ENCODE measurements at places on chromosomes 13 and 19.
A peak's percentile ranks its signal among the peaks of the same experiment; 100 is the strongest.

GRCh38 chr19:53868091-53868891 lies 608 bp downstream of the MYADM start:
- peak; percentile 47 for DNase-seq

DNA sequence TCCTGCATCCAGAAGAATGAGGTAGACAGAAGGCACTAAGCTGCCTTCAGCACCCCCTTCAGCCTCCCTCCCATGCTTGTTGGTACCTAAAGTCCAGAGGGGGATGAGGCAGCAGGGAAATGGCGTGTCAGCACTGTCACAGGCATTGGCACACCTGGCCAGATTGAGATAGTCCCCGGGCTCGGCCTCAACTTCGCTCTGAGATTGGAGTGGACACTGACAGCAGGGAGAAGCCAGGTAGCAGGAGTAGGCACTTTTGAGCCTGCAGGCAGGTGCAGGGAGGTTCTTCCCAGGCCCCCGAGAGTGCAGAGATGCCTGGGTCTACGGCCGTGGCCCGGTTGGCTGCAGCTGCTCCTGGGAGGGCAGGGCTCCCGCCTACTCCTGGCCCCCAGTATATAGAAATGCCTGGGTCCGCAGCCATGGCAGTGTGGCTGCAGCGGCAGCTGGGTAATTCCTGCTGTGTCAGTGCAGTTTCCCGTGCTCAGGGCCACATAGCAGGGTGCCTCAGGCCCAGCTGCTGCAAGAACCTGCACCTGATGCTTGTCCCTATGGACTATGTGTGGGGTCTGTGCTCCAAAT lies 160.3 kb downstream of the SLITRK6 start:
- no peak for DNase-seq

DNA sequence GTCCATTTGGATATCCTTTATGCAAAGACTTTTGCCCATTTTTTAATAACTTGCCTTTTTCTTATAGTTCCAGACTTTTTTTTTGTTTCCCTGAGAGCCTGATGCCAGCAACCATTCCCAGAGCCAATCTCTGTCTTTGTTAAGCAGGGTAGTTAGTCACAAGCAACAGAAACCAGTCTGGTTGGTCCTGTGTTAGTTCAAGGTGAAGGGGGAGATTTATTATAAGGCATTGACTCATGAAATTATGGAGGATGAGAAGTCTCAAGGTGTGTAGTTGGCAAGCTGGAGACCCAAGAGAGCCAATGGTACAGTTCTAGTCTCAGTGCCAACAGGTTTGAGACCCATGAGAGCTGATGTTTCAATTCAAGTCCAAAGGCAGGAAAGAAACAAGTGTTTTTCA lies 33.0 kb downstream of the GPR12 start:
- no peak for DNase-seq

DNA sequence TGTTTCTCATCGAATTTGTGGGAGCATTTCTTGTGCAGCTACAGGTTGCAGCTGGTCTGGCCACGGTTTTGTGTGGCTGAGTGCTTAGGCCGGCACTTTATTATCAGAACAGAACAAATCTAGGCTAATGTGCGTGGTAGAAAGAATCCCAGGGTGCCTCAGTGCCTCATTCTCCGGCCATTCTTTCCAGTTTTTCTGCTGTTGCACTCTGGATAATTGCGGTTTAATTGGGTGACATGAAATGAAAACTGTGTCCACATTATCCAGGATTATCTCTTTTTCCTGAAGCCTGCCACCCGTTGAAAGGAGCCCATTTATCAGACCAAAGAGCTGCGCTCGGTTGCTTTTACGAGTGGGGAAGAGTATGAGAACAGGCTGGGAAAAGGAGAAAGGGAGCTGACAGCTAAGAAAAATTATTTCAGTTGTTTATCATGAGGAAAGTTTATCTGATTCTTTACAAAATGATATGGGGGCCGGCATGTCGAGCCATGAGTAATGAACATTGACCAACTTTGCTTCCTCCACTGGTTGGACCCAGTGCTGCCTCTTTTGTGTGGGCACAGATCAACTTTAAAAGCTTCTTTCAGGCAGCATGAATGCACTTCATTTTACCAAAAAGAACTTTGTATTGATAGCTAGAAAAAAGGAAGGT lies 117.0 kb upstream of the SOX21 start:
- DNase-seq: no peak

DNA sequence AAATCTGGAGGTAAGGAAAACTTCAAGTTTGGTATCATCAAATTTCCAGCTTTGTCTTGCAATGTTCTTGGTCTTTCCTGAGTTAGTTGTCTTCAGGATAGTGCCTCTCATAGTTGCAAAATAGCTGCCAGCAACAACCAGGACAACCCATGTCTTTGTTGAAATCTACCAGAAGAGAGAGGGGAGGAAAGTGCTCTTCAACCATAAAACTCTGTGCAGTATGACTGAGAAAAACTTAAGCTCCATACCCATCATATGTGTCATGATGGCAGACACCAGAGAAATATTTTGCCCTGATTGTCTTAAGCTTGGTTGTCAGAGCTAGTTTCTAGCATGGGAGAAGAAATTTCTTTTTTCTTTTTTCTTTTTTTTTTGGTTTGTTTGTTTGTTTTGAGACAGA lies 103.3 kb downstream of the SPRY2 start:
- no peak for DNase-seq

DNA sequence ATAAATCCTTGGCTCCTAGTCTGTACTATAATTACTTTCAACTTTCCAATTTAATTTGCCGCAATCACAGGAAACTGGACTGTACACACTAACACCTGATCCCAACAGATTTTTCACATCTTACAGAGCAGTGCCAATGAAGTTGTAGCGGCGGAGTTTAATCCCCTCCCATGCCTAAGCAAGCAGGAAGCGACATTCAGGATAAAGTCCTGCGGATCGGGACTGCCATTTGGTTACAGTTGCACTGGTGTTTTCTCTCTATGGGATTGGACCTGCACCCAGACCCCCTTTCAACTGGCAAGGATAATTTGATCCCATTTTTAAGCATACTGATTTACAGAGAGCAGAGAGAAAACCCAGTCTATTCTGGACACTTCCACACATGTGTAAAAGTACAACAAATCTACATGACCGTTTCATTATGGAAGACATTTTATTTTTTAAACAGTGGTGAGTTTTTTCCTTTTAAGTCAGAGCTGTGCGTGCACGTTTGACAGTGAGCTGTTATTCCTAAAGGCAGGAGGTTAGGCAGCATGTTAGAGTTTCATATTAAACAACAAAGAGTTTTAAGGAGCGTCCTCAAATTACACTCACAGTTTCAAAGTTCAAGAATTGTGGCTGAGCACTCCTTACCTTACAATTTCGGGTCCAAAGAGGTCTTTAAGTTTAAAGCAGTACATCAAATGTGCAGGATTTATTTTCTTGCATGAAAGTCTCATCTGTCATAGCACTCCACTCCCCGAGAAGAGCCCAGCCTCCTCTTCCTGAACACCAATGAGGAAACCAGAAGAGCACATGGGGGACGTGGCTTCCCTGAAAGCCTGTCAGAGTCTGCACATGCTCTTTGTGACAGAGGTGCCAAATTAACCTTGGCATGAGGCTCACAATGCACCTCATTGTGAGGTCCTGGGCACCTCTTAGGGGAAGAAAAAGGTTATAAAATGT lies 141.6 kb upstream of the RFC3 start:
- peak; percentile 12 for DNase-seq

GRCh38 chr13:57925250-57925649 lies 293.7 kb downstream of the PCDH17 start:
- DNase-seq: no peak

GRCh38 chr13:112333756-112334543 lies 42.2 kb upstream of the SPACA7 start:
- no peak for DNase-seq

GRCh38 chr19:51001515-51001914 lies at the start of gene KLK8:
KLK8 (minus strand) TSS chr19:51001604; CDS start chr19:51001167, 437 bp downstream.
- no peak for DNase-seq

DNA sequence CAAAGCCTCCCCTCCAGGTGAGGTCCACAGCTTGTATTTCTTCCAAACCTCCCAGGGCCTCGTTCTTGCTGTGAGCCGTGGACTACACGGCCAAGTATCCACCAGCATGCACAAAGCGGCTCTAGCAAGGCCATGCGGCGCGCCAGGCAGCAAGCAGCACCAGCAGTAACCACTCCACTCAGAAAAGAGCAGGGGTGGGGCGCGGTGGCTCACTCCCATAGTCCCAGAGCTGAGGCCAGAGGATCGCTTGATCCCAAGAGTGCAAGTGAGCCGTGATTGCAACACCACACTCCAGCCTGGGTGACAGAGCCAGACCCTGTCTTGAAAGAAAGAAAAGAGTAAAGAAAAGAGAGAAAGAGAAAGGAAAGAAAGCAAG lies 4.7 kb downstream of the CCDC8 start:
- no peak for DNase-seq

DNA sequence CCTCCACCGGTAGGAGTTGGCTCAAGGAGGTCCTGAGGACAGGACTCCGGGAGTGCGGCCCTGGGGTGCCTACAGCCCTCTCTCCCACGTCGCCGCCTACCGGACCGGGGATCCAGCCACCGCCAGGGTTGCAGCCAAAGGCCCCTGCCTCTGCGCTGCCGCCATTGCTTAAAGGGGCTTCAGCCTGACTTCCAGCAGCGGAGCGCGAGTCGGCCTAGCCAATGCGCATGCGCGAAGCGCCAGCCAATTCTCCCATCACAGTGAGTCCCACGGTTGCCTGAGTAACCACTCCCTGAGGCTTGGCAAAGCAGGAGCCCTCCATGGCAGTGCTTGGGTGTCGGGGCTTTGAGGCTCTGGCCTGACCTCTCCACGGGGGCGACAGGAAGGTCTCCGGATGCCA lies 21.5 kb upstream of the ZNF420 start:
- no peak for DNase-seq

- DNase-seq: no peak
Observed at GRCh38 chr19:5080030-5080654, 111.2 kb downstream of the KDM4B start.

DNA sequence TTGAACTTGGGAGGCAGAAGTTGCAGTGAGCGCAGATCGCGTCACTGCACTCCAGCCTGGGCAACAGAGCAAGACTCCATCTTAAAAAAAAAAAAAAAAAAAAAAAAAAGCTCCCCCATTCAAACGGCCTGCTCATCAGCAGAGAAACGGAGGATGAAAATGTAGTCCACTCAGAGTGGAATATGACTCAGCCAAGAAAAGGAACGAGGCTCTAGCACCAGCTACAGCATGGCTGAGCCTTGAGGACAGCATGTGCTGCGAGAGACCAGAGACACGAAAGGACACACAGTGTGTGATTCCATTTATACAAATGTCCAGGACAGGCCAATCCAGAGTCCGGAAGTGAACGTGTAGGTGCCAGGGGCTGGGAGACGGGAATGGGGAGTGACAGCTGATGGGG lies 18.1 kb upstream of the MIER2 start:
- no peak for DNase-seq

DNA sequence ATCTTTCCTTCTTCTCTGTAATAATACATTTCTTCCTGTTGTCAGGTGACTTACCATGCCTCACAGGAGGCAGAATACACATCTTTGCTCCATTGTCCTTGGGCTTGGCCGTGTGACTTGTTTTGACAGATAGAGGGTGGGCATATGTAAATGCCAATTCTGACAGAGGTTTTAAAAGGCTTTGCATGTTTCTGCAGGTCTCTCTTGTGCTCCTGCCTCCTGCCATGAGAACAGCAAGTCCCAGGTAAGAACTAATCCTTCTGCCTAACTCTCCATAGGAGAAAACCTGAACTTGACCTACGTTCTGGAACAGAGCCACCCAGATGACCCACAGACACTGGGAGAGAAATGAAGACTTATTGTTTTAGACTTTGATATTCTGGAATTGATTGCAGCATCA lies 88.7 kb upstream of the TNFSF11 start:
- DNase-seq: no peak

DNA sequence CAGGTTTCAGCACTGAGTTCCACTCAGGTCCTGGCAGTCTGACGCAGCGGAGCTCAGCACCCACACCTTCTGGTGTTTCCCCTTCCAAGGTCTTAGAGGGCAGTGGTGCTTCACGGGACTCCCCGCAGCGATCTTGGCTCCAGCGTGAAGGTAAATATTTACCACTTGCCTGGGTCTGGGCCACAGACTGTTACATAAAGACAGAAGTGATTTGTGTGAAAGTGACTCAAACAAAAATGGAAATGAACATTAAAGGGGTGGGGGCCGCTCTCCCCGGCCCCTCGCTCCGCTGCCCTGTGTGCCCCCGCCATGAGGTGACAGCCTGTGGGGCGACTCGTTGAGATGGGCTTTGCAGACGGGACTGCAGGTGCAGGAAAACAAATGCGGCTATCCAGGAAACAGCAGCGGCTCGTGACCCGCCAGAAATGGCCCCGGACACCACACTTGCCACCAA lies 55.0 kb downstream of the GGACT start:
- no peak for DNase-seq

DNA sequence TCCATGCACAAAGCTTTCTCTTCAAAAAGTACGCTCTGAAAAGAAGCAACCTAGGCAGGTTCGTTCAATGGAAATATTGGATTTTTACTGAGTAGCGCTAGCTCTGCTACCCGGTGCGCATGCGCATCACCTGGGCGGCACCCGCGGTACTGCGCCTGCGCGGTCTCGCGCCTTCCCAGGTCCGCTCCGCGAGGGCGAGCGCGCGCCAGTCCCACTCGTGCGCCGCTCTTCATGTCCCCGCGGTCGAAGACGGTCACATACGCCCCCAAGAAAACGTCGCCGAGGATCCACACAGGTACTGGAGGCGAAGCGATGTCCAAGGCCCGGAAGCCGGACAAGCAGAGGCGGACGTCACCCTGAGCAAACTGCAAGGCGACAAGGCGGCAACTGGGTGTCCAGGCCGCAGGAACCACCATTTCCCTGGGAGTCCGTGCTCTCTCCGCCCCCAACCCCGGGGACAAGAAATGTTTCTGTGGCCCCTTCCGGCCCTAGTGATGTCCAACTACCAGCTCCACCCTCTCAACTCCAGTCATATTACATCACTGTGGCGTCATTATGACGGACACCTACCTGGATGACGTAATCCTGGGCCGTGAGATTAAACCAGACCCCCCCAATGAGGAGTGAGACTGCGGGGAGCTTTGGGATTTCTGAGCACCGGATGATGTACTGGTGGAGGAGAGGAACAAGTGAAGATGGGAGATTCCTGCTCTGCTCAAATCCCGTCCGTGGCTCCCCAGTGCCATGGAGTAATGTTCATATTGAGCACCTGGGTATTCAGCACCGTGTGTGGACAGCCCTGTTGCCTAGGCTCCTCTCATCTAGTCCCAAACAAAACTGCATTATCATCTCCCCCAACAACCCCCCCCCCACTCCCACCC lies 4.8 kb upstream of the KCNC3 start:
- peak; percentile 81 for DNase-seq

GRCh38 chr13:62299988-62300387 lies 884.3 kb upstream of the PCDH20 start:
- DNase-seq: no peak

All from hematopoietic multipotent progenitor cell treated with erythropoietin and hydrocortisone succinate and interleukin-3 and kit ligand, for 6 days (in vitro differentiated cells).